ENCODE measurements at places on chromosomes 5 and 9. TPM values are rescaled to one million over a fixed set of nuclear protein-coding genes. Genes with fewer than 3 reads are reported as not detected.

GRCh38 chr5:112549127-112549526, 130.1 kb upstream of the EPB41L4A start:
- no peak for DNase-seq

DNA sequence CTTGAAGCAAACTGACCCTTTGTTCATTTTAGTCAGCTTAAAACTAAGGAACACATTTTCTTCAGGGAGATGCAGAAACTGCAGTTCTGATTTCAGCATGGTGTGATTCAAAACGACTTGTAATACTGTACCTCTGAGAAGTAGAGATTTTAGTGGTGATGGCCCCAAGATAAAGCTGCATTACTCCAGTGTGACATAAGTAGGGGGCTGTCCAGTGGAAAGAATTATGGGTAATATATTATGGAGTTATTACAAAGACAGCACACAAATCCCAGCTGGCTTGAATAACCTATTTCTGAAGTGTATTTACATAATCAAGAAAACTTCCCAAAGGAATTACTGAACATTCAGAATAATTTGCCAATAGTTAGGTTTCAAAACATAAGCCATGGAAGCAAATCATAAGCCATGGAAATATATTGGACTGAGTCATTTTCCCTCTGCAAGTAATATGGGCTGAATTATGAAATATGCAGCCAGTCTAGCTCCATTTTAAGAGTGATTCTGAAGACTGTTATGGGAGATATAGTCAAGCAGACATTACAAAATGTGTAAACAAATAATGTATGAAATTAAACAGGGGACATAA, 133.7 kb upstream of the FBXL17 start:
- no peak for DNase-seq

ADRA1B gene
- total RNA-seq, result 0.39 TPM

GRCh38 chr5:74631081-74631953, 9.2 kb downstream of the ENC1 start:
- DNase-seq, result no peak

GRCh38 chr5:32346869-32347268, 34.1 kb upstream of the MTMR12 start:
- no peak for DNase-seq
